ENCODE measurements at places on chromosomes 4 and X.

- no peak for DNase-seq
These were observed 549 bp upstream of the XG start for GRCh38 chrX:2751291-2751690.

DNA sequence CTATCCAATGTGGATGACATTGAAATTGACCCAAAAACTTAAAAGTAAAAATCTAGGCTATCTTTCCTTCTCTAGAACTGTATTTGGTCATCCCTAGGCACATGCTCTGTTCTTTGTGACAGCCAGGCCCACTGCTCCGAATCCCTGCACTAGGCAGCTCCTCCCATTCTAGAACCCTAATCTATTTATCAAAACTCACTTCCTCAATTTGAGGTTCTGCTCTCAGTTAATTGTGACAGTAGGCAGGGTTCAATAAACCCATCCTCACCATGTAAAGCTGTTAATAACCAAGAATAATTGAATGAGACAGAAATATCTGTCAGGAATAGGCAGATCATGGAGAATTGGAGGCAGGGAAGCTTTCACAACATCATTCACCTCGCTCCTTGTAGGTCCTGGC lies 51.9 kb upstream of the IRF2 start:
- DNase-seq, result no peak

DNA sequence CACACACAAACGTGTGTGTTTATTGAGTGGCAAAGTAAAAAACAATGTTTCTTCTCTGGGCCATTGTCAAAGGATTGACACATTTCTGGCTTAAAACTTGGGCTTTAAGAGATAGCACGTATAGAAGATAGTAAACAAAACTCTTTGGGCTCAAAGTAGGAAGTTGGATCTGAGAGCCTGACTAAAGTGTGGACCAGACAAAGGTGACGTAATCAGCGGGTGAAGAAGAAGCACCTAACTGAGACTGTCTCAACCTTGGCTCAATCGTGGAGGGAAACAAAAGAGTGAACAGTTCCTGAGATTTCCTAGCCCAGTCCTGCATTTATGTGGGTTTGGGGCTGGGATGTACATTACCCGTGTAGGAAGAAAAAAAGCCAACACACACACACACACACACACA lies 13.7 kb downstream of the PFKFB1 start:
- DNase-seq, result no peak

GRCh38 chr4:12041828-12042227 lies 613.1 kb upstream of the HS3ST1 start:
- no peak for DNase-seq

DNA sequence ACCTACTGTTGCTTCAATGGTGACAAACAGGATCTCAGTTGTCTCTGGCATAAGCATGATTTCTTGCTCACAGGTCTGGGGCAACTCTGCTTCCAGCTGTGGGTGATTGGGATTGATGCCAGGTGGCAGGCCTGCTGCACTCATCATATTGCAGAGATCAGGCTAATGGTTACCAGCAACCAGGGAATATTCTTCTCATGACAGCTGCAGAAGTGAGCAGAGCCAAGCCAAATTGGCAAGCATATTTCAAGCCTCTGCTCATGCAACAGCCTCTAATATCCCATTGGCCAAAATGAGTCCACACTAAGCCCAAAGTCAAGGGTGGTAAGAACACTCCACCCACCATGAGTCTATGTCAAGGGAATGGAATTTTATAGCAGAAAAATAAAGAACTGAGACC lies 26.7 kb upstream of the TBC1D19 start:
- no peak for DNase-seq

GRCh38 chr4:28482580-28483270 lies 1622.1 kb downstream of the STIM2 start:
- no peak for DNase-seq

DNA sequence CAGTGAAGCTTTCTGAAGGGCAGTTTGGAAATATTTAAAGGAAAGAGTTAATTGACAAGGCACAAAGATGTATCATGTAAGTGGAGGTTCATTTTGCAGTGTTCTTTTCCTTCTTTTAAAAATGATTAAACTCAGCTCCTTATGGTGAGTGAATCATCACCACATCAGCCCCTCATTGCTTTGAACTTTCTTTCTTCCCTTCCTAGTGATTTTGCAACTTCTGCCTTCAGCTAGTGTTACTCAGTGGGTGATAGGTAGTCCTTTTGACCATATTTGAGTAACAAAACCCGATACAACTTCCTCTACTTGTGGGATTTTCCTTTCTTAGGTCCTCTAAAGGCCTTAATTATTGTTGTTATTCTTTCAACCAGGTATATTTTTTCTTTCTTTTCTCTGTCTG lies 8.2 kb downstream of the ZCCHC4 start:
- DNase-seq, result no peak

DNA sequence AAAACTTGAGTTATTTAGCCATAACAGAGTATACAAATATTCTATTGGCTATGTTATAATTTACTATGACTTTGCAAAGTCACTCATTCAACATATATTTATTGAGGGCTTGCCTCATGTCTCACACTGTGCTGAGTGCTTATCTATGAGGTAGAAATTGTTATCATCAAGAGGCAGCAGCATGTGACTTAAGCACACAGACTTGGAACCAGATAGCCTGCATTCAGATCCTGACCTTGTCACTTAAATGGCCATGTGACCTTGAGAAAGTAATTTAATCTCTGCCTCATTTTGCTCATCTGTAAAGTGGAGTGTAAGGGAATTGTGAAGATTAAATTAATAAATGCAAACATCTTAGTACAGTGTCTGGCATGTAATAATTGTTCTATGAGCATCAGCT lies 10.1 kb upstream of the EXOSC9 start:
- DNase-seq, result no peak

- no peak for DNase-seq
These were observed 94.8 kb upstream of the LANCL3 start for GRCh38 chrX:37476571-37477170.

DNA sequence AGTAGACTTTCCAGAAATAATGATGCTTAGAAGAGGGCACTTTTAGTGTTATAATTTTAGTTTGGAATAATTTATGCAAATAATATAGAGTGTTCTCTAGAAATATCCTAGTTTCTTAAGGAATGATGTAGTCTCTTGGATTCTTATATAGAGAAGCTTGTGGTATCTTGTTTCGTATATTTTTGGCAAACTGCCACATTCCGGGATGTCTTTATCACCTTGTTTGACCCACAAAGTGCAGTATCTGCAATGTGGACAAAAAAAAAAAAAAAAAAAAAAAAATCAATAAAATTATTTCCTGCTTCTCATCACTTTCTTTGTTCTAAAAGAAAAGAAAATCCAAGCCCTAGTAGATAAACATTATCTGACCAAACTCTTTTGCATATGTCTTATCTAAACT lies 1577.7 kb upstream of the TENM3 start:
- DNase-seq, result no peak

DNA sequence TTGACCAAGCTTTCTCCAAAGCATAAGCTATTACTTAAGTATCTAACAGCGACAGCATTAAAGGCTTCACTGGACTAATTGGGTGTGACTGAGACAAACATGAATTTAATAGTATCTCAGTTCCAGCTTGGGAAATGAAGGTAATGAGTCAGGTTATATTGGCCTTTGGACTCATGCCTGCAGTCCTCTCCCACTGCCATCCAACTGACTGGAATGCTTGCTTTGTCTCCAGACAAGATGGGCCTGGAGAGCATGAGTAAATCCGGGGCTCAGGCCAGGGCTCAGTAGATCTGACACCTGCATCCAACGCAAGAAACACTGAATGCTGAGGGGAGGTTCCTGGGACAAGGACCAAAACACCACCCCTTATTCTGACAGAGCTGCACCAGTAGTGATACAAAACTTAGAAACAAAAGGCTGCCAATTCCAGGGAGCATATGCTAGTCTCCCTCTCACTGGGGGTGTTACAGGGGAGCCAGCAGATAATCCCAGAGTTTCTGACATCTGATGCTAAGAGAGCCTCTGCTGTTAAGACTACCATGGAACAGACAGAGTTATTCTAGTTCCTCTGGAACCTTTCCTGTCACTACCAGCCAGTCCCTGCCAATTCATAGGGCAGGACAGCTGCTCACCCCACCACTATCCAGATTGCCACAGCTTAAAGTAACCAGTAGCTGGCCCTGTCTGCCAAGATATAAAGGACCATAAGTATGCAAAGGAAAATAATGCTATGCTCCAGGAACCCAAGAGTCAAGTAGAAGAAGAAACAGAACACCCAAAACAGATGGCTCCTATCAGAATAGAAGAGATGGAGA lies 293.8 kb downstream of the IQCM start:
- DNase-seq, result no peak

- DNase-seq, result no peak
These were observed 12.7 kb upstream of the GTPBP6 start for GRCh38 chrX:331151-331824.

- DNase-seq, result no peak
These were observed 352.8 kb downstream of the MAPK10 start for GRCh38 chr4:86007042-86007441.

GRCh38 chr4:76733068-76733771 lies 164.7 kb downstream of the SOWAHB start:
- no peak for DNase-seq

DNA sequence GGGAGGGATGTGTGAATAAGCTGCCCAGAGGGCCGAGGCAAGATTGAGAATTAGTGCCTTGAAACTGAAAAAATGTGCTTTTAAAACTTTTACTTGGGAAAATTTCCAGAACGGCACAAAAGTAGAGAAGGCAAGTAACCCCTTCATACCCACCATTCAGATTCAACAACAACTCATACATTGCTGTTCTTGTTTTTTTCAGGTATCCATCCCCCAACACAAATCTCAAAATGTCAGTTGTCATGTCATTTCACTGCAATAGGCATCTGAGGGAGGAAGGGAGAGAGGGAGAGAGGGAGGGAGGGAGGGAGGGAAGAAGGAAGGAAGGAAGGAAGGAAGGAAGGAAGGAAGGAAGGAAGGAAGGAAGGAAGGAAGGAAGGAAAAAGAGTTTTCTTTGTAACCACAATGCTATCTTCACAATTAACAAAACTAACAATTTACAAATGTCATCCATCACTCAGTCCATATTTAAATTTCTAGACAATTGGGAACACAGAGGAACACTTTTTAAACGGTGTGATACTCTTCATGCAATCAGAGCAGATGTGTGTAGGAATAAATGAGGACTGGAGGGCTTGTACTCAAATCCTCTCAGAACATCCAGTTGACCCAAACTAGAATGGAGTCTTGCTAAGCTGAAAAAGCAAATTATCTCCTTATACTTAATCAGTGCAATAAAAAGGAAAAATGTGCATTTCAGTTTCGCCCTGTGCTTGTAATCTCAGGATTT lies 54.8 kb upstream of the ADGRG2 start:
- DNase-seq, result no peak

DNA sequence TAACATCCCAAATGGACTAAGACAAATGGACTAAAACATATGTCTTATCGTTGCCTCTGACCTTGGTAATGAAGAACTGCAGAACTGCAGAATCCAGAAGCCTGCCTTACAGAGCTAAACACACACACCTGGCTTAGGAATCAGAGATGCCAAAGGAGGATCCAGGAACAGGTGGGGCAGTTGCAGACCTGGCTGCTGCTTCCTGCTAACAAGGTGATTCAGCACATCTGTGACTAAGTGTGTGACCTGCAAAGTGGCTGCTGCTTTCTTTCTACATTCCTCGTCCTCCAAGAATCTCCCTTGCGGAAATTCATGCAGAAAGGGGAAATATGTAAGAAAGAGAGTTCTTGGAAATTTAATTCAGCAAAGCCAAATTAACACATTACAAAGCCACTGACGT lies 96.8 kb upstream of the NLGN4X start:
- DNase-seq, result no peak

GRCh38 chrX:12446342-12447075 lies 308.2 kb downstream of the FRMPD4 start:
- no peak for DNase-seq

- DNase-seq, result no peak
These were observed 10.2 kb upstream of the CRLF2 start for GRCh38 chrX:1222531-1223241.

GRCh38 chr4:25551605-25552004 lies 104.0 kb upstream of the SLC34A2 start:
- DNase-seq, result no peak

GRCh38 chr4:8601556-8601955 lies 9.0 kb downstream of the CPZ start:
- no peak for DNase-seq

GRCh38 chr4:164779811-164780216 lies 25.9 kb downstream of the SMIM31 start:
- peak; percentile 1 for DNase-seq

DNA sequence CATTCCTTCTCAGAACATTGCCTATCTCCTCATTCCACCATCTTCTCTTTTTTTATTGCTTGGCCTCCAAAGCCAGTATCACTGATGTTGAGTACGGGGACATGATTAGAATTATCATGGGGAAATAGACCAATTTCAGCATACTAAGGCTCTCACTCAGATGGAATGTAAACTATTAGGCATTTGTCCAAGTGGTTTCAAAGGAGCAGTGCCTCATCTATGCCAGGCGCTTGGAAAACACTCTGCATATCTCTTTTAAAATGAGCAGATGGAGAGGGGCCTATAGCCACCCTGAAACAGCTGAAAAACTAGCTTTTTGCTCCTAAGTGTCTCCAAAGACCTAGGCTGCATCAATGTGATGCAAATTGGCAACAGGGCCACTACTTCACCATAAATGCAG lies 150.8 kb upstream of the DIPK2B start:
- DNase-seq, result no peak

- DNase-seq, result no peak
These were observed 659.6 kb upstream of the INTU start for GRCh38 chr4:126973201-126973600.

- DNase-seq, result no peak
These were observed 4.2 kb downstream of the HDAC6 start for GRCh38 chrX:48806081-48806480.

DNA sequence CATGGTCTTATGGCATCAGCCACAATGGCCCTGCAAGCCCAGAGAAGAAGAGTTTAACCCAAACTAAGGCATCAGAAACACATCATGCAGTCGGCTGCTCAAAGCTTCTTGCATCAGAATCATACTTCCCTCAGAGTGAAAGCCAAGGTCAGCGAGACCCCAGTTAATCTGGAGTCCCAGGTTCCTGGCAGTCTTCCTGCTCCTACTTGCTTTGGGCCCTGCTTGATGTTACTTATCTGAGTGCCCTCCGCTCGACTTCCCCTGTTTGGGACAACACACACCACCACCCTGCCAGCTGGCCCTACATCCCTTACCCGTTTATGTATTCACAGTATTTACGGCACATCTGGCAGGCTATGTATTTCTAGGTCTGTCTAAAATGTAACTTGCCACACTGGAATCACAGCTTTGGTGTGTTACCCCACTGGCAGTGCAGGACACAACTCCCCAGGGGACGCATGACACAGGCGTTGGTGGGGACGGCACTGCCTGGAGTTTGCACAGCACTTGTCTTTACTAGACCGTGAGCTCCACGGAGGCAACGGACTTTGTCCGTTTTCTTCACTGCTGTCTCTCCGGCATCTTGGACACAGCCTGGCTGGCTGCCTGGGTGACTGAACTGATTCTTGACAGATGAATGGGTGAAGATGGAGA lies 22.8 kb downstream of the CRMP1 start:
- peak; percentile 13 for DNase-seq

- DNase-seq, result no peak
These were observed 90.8 kb downstream of the IRF2 start for GRCh38 chr4:184383497-184384055.
